GM13977 (cell line): ENCODE measurements at places on chromosomes 1 and 21.

GRCh38 chr1:215878843-215879242, 311.7 kb downstream of the KCTD3 start:
- DNase-seq = peak; percentile 7

DNA sequence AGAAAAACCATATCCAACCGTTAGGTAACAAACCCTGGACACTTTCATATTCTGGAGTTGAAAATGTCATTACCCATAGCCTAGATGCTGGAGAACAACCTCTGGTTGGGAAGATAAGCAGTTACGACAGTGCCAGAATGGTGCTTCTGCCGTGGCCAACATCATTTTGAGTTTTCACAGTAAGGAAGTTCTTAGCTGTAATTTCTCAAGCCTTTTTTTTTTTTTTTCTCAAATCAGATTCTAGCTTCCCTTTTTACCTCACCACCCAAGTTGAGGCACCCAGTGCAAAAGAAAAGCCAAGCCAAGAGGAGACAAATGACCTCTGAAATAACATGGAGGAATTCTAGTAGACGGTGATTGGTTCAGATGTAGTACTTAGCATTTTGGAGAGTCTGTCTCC, 21.8 kb downstream of the PPT1 start:
- DNase-seq = no peak

GRCh38 chr1:176735201-176735600, 272.2 kb downstream of the PAPPA2 start:
- no peak for DNase-seq

GRCh38 chr1:31776032-31776431, 11.9 kb upstream of the ADGRB2 start:
- no peak for DNase-seq

DNA sequence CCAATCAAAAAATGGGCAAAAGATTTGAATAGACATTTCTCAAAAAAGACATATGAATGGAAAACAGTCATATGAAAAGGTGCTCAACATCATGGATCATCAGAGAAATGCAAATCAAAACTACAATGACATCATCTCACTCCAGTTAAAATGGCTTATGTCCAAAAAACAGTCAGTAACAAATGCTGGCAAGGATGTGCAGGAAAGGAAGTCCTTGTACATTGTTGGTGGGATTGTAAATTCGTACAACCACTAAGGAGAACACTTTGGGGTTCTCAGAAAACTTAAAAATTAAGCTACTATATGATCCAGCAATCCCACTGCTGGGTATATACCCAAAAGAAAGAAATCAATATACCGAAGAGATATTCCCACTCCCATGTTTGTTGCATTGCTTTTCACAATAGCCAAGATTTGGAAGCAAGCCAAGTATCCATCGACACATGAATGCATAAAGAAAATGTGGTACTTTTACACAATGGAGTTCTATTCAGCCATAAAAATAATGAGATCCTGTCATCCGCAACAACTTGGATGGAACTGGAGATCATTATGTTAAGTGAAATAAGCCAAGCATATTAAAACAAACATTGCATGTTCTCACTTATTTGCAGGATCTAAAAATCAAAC, 17.9 kb downstream of the GBP5 start:
- no peak for DNase-seq

- no peak for DNase-seq
Measured at GRCh38 chr1:178781533-178782330, 56.7 kb downstream of the RALGPS2 start.
